ENCODE measurements at places on chromosomes 7 and 10.

DNA sequence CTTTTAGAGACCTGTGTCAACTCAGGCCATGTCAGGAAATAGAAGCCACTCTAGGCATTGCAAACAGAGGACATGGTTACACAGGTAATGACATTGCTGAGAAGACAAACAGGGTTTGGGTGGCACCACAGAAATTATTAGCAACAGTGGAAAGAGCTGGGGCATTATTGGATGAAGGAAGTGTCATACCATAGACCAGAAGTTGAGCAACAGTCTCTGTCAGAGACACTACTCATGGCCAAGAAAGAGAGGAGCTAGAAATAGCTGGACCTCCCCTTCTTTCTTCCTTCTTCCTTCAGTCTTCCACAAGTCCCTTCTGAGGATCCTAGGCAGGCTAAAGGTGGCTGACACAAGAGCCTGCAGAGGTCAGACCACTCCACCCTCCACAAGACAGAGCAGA lies 4.2 kb upstream of the LIPA start:
- DNase-seq: no peak

GRCh38 chr10:80532571-80532970 lies 5.1 kb upstream of the SH2D4B start:
- no peak for DNase-seq

GRCh38 chr10:87927091-87927490 lies 63.7 kb downstream of the PTEN start:
- no peak for DNase-seq

DNA sequence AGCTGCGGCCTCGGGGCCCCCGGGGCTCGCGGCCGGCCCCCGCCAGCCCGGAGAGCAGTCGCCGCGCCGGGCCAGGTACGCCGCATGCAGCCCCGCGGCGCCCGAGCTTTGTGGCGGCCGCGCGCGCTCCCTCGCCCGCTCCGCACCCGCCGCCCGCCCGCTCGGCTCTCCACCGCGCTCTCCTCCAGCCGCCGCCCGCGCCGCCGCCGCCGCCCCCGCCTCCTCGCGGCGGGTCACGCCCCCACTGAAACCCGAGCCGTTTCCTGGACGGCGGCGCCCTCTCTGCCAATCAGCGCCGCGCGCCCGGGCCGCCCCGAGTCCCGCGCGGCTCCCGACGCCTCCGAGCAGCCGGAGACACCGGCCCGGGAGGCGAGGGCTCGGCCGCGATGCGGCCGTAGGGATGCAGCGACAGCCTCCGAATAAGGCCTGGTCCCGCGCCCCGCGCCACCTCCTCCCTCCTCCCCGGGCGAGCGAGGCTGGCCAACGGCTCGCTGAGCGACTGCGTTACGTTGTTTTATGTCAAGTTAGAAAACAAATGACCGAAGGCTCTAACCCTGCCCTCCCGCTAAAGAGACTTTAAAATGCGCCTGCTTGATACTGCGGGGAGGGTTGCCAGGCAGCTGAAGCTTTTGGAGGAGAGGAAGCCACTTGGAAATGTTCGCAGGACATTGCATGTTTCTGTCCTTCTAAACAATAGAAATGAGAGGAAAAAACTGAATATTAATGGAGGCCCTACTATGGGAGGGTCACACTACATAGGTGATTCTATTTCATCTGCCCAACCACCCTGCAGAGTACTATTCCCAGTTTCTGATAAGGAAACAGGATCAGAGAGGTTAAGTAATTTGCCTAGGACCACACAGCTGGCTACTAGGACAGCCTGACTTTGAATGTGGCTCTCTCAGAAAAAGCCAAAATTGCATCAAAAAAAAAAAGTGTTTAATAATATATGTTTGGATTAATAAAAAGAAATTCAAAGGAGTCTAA lies at the start of gene FGFR2:
Gene FGFR2 (minus strand): TSS at position 182 of the 987 bp plus-strand sequence. CDS start 4,627 bp downstream, outside the sequence.
- no peak for DNase-seq

GRCh38 chr7:148723846-148724245 lies 25.1 kb downstream of the CUL1 start:
- no peak for DNase-seq

- no peak for DNase-seq
Measured at GRCh38 chr7:79298145-79298760, 155.2 kb downstream of the MAGI2 start.

DNA sequence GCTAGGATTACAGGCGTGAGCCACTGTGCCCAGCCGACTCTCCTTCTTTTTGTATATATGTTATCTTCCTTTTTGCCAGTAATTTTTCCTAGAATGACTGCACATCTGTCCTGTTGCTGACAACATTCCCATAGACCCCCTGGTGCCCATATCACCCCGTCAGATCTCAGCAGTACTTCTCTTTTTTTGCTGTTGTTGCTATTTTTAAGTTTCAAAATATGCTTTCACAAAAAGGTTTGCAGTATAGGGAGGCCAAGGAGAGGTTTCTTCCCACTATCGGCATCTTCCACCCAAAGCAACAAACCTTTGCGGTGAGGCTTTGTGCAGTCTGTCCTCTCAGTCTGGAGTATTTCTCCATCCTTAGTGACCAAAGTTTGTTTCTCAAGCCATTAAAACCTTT lies 23.1 kb downstream of the PIK3CG start:
- no peak for DNase-seq

DNA sequence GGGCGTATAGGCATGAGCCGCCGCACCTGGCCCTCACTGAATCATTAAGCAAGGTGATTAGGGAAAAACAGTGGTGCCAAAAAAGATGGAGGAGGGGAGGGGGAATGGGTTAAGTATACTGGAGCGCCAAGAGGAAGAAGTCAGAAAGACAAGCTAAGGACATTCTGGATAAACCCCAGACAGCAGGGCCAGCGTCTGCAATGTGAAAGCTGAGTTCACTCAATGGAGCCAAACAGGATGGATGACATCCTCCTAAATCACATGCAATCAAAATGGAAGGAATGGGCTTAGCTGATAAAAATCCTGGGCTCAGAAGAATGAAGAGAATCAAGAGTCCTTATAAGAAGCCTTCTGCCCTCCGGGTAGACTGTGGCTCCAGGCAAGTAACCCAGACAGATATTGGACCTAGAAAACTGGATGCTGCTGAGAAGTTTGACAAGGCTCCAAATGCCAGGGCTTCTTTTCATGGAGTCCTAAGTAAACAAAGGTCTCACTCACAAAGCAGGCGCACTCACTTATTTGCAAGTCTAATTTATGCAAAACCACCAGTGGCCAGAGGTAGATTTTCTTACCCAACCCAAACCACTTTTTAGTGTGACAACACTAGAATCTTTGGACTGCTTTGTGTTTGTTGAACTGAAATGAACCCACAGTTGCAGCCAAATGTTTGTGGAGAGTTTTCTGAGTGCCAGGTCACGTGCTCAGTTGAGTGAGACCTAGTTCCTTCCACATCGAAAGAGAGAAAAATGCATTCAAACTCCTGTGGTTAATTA lies 519.1 kb upstream of the AUTS2 start:
- no peak for DNase-seq

DNA sequence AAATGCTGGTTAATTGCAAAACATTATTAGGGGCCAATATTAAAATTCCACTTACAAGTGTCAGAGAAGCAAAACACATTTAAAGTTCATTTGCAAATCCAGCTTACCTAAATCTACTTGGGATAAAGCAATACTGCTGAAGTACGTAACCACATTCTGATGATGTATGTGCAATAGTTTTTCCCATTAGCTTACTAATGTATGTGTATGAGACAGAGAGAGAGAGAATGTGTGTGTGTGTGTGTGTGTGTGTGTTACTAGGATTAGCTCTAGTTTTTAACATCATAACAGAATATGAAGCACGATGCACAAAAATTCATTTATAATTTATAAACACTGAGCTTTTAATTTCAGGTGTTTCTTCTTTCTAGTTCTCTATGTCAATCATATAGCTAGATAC lies 1074.2 kb upstream of the C7orf33 start:
- no peak for DNase-seq

- no peak for DNase-seq
Measured at GRCh38 chr10:15585303-15585715, 134.4 kb downstream of the ITGA8 start.

- DNase-seq: no peak
Measured at GRCh38 chr10:114537736-114538135, 120.3 kb downstream of the ABLIM1 start.

DNA sequence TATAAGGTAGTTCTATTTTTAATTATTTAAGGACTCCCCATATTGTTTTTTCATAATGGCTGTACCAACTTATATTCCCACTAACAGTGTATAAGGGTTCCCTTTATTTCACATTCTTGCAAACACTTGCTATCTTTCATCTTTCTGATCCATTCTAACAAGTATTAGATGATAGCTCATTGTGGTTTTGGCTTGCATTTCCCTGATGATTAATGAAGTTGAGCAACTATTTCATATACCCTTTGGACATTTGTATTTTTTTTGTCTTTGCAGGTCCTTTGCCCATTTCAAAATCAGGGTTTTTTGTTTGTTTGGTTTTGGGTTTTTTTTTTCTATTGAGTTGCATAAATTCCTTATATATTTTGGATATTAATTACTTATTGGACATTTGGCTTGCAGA lies 107.2 kb downstream of the EPC1 start:
- no peak for DNase-seq

GRCh38 chr10:72890086-72890485 lies 3.5 kb upstream of the OIT3 start:
- no peak for DNase-seq

GRCh38 chr7:44400033-44400511 lies 74.7 kb upstream of the CAMK2B start:
- DNase-seq: no peak

DNA sequence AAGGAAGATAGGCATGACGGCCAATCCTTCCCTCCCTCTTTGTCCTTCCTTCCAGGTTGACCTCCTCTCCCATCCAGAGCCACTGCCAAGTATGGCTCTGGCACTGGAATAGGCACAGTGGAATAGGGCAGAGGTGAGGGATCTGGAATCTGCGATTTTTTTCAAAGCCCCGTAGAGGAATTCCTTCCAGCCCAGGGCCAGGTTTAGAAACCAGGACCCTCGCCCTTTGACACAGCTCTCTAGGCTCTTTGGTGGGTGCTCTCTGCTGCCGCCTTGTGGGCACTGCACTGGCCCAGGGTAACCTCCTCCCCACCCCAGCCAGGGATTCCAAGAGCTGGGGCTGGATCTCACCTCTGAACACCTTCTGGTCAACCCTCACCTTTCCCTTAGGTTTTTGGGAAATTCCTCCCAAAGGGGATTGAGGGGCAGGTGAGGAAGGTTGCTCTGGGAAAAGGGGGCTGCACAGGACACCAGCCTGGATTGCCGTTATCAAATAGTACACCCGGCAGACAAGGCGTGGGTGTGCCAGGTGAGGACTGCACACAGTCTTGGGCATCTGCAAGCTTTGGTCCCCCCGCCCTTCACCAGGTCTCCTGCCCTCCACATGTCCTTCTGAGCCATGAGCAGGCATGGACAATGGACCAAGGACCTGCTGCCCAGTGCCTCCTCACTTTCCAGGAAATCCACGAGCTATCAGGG lies 22.8 kb downstream of the C10orf105 start:
- no peak for DNase-seq

- no peak for DNase-seq
Measured at GRCh38 chr10:30928742-30929141, 102.9 kb downstream of the ZNF438 start.

DNA sequence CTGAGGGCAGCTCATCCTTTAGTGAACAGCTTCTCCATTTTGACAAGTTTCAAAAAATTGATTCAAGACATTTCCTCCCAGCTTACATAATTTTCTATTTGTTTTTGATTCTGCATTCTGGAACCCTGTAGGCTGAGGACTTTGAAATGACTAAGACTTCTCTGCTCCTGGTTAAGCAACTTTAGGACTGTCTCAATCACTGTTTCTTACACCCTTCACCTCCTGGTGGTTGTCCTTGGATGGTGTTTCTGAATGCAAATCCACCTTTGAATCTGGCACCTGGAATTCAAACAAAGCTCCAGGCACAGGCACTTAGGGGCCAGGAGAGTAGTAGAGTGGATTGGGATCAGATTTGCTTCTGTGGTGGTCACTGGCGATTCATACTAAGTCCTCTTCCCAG lies 595.5 kb downstream of the LRMDA start:
- no peak for DNase-seq

- no peak for DNase-seq
Measured at GRCh38 chr10:70250961-70251680, 17.9 kb upstream of the PPA1 start.

DNA sequence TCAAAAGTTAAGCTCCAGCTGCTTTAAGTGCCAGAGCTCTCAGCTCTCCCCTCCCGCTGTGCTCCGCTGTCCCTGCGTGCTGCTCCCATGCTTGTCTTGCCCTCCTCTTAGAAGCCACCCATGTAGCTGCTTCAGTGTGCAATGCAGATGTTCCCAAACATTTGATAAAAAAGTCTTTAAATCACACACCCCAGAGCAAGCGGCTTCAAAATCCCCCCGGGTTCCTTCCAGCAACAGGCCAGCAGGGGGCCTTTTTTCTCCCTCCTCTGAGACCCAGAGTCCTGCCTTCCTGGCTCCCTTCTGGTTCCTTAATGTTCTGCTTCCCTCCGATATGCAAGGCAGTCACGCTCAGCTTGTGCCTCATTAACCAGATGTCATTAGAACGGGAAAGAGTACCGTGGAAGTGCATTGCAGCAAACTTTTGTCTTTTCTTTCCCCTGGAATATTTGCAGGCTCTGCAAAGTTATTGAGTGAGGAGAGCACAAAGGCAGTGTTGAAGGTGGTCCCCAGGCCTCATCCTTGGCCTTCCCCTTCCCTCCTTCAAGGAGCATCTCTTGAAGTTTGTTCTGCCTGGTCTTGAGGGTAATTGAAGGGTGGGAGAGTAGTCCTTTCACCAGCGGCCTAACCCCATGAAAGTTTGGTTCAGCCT lies 25.5 kb downstream of the LDB3 start:
- DNase-seq: no peak

- DNase-seq: no peak
Measured at GRCh38 chr7:64581926-64582894, 19.3 kb upstream of the ZNF680 start.
